ENCODE measurements at places on chromosomes 7 and 10.

DNA sequence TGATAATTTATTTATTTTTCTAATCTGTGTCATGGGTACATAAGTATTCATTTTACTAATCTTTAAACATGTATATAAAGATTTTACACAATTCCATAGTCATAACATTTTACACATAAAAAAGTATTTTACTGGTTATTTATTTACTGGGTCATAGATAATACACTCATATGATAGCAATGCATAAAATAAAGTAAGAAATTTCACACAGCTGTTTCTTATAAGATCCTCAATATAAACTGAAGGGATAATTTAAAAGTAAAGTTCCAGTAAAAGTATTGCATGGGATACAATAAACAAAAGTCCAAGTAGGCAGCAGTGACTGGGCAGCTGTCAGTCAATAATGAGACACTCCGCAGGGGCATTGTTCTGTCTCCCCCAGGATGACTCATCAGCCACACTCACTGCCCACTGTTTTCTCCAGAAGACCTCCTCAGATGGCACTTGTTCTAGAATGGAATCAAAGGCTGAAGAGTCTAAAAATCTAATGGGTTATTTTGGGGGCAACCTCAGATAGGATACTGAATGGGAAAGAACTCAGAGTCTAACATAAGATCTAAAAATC is 32.7 kb downstream of the DPY19L1 start:
- DNase-seq: no peak

DNA sequence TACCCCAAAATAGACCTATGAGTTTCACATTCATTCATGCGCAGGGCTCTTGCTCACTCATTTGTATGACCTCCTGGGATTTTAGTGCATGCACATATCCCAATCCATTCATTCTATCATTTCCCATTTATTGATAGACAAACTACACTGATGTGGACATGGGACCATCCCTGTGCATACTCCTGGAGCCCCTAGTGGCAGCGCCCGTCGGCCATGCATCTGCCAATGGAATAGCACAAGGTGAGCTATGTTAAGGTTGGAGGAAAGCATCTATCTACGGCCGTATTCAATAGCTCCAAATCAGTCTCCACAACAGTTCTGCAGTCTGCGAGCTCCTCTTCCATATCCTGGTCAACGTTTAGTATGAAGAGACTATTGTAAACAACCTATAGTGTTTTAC is 31.7 kb upstream of the FIGNL1 start:
- DNase-seq: no peak

DNA sequence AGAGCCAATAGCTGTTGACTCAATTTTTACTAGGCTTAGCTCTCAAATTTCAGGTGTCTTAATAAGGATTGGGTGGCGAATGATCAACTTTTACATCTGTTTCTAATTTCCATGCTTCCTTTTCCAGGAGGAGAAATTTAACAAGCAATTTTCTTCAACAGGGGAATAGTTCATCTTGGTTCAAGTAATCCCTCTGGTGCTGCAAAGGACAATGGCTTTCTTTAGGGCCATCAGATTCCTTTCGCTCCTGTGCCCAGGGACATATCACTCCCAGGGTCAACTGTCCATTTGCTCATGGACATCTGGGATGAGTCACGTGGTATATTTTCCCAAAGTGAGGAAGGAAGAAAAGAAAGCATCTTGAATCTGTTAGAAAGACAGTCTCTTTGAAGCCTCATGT is 313.3 kb downstream of the FRMD4A start:
- DNase-seq: no peak

- DNase-seq: no peak
These were observed 92.7 kb downstream of the ANKRD61 start for GRCh38 chr7:6123843-6124242.

DNA sequence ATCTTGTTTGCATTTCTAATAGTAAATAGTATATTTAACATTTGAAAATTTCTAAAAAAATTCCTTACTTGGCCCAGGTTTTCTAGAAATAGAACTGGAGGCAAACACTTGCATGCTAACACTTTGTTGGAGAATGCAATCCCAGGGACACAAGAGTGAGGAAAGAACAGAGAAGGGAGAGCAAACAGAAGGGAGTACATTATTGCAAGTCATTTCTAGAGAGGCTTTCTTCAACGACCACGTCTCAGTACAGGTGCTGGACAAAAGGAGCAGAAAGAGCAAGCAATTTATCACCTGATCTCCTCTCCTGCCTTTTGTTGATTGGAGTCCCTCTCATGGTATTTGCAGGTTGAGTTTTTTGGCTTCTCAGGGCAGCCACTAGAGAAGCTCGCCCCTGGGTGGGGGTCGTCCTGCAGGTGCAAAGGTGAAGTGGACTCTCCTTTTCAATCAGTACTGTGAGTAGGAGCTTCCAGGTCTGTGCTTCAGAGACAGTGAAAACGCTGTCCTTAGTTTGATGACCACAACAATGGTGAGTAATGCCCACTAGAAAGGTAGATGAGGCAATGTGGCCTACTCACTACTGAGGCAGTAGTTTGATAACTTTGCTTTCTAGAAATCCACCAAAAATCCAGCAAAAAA is 5.2 kb downstream of the CPED1 start:
- DNase-seq: no peak

- no peak for DNase-seq
These were observed 74.1 kb upstream of the PRKG1 start for GRCh38 chr10:51000164-51000563.

DNA sequence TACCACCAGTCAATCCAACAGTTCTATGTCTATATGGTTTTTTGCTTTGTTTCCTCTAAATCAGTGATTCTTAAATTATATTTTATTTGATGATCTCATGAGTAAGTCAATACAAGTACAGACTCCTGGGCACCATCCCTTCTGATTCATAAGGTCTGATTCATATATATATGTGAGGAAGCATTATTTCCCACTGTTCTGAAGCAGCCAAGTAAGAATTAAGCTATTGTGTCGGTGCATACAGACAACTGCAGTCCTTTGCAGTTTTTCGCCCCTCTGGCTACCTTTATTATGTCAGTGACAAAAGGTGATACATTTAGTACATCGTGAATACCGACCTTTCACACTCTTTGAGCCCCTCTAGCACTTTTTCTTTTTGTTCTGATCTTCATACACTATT is 1079.6 kb upstream of the C7orf33 start:
- DNase-seq: no peak

DNA sequence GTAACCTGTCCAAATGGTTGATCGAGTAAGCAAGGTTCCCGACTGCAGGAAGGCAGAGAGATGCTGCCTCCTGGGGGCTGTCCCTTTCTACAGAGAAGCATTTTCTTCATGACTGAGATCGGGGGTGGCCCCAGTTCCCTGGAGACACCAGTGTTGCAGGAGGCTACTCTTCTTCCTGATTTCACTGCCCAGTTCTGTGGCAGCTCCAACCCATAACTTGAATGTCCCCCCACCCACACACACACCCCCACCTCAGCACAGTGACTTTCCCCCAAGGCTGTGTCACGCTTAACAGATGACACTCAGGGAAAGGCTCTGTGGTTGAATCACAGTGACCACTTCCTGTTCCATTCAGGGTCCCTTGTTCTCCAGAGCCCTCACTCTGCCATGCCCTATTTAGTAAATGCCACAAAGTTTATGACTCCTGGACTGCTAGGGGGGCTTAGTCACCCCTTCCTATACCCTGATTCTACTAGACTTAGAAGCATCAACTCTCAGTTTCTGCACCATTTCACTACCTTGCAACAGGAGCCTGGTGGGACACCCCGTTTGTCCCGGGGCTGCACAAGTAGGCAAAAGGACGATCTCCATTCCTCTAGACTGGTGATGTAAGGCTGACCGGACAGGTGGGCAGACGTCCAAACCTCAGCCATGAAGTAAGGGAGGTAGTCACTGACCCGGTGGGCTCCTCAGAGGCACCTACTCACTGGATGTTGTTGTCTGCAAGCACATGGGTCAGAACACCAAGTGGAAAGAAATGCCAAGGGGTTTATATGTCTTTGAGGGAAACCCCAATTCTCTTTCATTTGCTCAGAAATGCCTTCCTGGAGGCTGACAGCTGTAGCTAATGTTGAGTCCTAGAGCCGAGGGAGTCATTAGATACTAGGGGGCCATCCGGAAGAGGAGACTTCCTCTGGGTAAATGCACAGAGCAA is 31.3 kb upstream of the SMC3 start:
- no peak for DNase-seq

GRCh38 chr10:106705681-106706100 is 458.8 kb downstream of the SORCS1 start:
- DNase-seq: no peak

All from activated CD8-positive, alpha-beta memory T cell treated with anti-CD3 and anti-CD28 coated beads for 1 hour (primary cell).